Stimulated activated CD4-positive, alpha-beta T cell treated with anti-CD3 and anti-CD28 coated beads, Interleukin-15, amount 100 ng/mL, for 48 hours (primary cell): ENCODE measurements at places on chromosomes 12 and 14.
A peak's percentile ranks its signal among the peaks of the same experiment; 100 is the strongest.

DNA sequence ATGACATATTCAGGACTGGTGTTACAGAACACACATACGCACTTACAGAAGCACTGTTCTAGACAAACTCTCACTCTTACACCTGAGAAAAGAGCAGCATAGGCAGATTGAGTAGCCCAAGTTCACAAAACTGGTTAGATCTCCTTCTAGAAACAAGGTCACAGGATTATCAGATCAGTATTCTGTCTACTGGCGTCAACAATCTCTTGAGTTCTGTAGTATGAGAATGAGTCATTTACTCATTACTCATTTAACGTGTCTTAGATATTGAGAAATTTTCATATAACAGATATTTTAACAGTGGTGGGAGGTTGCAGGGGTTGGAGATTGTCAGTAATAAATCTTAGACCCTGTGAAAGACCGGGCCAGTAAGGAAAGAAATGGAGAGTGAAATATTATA, 2.8 kb upstream of the TSPAN8 start:
- DNase-seq: no peak

- no peak for DNase-seq
Measured at GRCh38 chr12:44294649-44295048, 458.8 kb downstream of the TMEM117 start.

DNA sequence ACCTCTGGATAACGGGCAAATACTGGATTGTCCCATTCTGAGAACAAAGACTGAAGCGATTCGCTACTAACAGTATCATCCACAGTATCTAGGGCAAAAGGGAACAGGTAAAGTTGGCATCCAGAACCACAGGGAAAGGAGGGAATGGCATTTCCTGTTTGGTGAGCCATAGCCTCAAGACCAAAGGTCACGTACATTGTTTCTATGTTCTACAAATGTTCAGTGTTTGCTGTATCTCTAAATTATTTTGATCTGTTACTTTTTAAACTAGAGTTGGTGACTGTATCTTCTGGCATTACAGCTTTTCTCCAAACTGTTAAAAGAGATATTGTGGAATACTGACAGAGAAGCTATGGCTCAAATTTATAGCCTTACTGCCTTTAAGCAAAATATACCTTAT, 9.7 kb downstream of the MLH3 start:
- DNase-seq: no peak

DNA sequence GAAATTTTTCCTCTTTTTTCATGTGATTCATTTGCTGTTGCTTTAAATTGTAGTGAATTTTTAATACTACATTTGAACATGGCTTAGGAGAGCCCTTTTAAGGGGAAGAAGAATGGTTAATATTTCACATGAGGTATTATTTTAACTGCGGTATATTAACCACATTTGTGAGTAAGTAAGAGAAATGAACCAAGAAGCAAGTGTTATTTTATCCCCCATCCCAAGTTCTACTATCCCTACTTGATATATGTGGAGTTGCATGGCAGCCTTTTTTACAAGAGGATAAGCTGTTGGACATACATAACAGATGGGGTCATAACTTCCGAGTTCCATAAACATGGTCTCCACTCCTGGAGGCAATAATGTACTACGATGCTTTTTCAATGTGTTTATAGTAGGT, 623.3 kb downstream of the LRFN5 start:
- DNase-seq: no peak

GRCh38 chr12:90390947-90391346, 564.0 kb downstream of the CCER1 start:
- DNase-seq: no peak

GRCh38 chr14:65720171-65720570, 307.6 kb downstream of the FUT8 start:
- DNase-seq: no peak

DNA sequence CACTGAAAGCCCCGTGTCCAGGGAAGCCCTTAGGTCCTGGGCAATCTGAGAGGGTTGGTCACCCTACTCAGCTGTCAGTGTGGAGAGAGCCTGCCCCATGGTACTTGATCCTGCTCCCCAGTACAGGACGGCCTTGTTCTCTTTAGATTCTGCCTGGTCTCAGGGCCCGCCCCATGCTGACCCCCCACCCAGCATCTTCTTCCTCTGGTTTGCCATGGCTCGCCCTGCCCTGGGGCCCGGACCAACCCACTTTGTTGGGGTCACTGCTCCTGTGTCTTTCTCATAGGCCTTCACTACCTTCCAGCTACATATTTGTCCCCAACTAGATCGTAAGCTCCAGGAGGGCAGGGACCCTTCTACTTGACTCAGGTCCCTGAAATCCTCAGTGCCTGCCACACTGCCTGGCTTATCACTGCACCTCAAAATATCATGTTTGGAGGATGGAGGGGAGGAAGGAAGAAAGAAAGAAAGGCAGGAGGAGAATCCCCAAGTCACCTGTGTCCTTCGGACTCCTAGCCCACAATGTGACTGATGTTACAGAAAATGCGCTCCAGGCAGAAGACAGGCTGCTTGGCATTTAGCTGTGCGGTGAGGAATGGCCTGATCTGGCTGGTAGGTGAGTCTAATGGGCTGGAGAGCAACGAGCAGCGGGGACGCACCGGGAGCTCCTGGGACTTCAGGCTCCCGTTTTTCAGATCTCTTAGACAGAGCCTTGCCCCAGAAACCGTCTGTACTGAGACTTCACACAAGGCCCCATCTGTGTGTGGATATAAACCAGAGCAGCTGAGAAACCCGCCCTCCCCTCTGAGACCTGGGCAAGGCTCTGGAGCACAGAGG, 66.1 kb downstream of the C14orf132 start:
- DNase-seq: no peak

GRCh38 chr14:71355324-71356201, 448.3 kb downstream of the PCNX1 start:
- no peak for DNase-seq

DNA sequence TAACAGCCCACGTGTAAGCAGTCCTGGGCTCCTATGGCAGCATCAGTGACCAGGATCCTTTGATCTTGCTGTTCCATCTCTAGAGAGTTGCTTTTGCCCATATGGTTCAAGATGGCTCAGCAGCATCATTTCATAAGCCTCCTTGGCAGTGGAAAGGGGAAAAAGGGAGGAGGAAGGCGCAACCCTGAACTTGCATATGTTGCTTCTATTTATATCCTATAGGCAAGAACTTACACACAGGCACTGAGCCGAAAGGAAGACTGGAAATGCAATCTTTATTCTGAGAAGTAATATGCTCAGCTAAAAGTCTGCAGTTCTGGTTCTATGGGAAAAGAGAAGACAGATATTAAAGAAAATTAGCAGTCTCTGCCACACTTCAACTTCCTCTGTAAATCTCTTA, 167.7 kb upstream of the PLXNC1 start:
- DNase-seq: no peak

- DNase-seq: peak; percentile 11
Measured at GRCh38 chr14:72594099-72594901, 299.6 kb downstream of the DPF3 start.

DNA sequence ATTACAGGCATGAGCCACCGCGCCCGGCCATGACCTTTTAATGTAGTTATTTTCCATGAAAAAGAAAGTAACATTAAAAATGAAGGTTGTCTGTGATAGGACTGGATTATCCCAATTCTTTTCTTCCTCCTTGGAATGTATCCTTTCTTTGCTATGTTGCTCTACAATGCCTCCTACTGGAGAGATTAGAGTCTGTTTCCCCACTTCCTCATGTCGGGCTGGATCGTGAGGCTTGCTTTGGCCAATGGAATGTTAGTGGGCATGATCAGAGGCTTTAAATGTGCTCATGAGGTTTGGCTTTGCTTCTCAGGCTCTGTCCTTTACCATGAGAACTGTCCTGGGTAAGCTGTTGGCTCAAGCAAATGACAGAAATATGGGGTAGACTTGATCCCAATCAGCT, 34.7 kb upstream of the SOCS2 start:
- no peak for DNase-seq

DNA sequence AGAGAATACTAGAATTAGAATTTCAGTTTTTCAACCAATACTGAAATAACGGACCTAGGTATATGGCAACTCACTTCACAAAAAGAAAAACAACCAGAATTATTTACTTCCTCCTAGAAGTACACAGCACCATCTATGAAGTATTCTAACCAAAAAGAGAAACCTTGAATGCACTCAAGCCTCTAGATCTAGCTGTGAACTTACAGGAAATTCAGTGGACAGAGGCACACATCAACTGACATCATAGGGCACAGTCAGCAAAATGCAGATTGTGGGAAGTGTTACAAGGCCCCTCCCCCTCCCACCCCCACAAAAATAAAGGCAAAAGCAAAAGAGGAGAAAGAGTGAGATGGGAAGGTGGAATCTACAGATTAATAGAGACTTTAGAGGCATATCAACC, 102.4 kb downstream of the TMTC1 start:
- no peak for DNase-seq

DNA sequence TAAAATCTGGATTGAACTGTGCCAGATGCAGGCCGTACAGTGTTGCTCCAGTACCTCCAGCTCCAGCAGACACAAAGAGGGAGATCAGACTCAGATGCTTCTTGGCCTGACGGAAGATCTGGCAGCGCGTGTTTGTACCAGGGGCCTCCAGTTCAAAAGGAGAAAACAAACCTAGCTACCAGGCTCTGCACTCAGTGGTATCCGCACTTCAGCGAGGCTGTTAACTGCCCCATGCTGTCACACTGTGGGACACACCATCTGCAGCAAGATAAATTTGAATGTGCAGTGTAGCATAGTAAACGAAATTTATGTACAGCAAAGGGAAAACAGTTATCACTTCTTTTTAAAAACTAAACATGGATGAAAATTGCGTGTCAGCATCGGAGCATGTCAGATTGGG, 5.1 kb downstream of the DYNC1H1 start:
- no peak for DNase-seq

- DNase-seq: no peak
Measured at GRCh38 chr12:122226366-122227125, 694 bp upstream of the DIABLO start.

- DNase-seq: no peak
Measured at GRCh38 chr14:51205486-51205885, 34.6 kb upstream of the TMX1 start.
